ENCODE measurements at places on chromosomes 2 and 18. TPM values are rescaled to one million over a fixed set of nuclear protein-coding genes. Genes with fewer than 3 reads are reported as not detected.

KCNG2 gene
- total RNA-seq, result 0.56 TPM

UNC80 gene
- not detected for total RNA-seq

GKN1 gene
- total RNA-seq, result not detected

GPR45 gene
- total RNA-seq, result not detected

DSC2 gene
- 2.6 TPM for total RNA-seq

SLC14A1 gene
- 2.2 TPM for total RNA-seq

TCF7L1 gene
- total RNA-seq, result 25.9 TPM

BMP10 gene
- not detected for total RNA-seq

TMEM17 gene
- total RNA-seq, result 1.5 TPM

MROH2A gene
- not detected for total RNA-seq

PAX8 gene
- total RNA-seq, result 0.19 TPM

PTPN4 gene
- 23.8 TPM for total RNA-seq

KRTCAP3 gene
- 0.46 TPM for total RNA-seq

PTH2R gene
- not detected for total RNA-seq

KANSL1L gene
- total RNA-seq, result 28.8 TPM

ARHGEF4 gene
- total RNA-seq, result 14.7 TPM

SLC66A3 gene
- 36.9 TPM for total RNA-seq

SERPINB10 gene
- total RNA-seq, result not detected

FSIP2 gene
- 0.81 TPM for total RNA-seq
